ENCODE measurements at places on chromosomes 2 and 18.

GRCh38 chr2:58871469-58872142, 630.5 kb upstream of the FANCL start:
- DNase-seq: no peak

DNA sequence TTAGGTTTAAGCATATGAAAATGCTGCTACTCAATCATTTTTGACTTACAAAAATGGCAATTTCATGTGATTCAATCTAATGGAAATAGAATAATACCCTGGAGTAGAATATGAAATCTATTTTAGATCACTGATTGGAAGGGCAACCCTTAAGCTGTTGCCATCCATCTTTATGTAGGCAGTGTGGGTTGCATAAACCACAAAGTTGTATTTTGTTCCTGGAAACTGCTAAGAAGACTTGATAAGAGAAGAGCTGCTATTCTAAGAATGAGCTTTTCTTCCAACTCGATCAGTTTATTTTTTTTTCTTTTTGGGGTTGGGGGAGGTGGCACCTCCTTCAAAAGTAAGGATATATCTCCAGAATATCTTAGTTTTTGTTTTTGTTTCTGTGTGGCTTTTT, 60.2 kb downstream of the CAVIN2 start:
- DNase-seq: peak; percentile 33

GRCh38 chr18:21444465-21445212, 155.9 kb downstream of the ESCO1 start:
- DNase-seq: peak; percentile 79

GRCh38 chr2:56325661-56326345, 142.0 kb downstream of the CCDC85A start:
- no peak for DNase-seq

GRCh38 chr18:13276530-13277520, 58.3 kb downstream of the LDLRAD4 start:
- no peak for DNase-seq

- DNase-seq: no peak
Observed at GRCh38 chr2:64244037-64244416, 99.8 kb upstream of the PELI1 start.

GRCh38 chr18:59461171-59461570, 102.1 kb upstream of the LMAN1 start:
- no peak for DNase-seq

GRCh38 chr2:7825591-7826312, 856.1 kb upstream of the ID2 start:
- peak; percentile 44 for DNase-seq

- DNase-seq: no peak
Observed at GRCh38 chr2:239911641-239912071, 113.5 kb downstream of the NDUFA10 start.

All from fibroblast of the aortic adventitia (primary cell).